Caki2 (cell line): ENCODE measurements at places on chromosomes 6 and 20. TPM values are rescaled to one million over a fixed set of nuclear protein-coding genes. Genes with fewer than 3 reads are reported as not detected.

Gene NFATC2
- 0.29 and 0.34 TPM in 2 replicates for total RNA-seq

Gene ZBP1
- total RNA-seq = not detected in 2 replicates

Gene CYP21A2
- not detected in 2 replicates for total RNA-seq

Gene CLVS2
- total RNA-seq = not detected in 2 replicates

DNA sequence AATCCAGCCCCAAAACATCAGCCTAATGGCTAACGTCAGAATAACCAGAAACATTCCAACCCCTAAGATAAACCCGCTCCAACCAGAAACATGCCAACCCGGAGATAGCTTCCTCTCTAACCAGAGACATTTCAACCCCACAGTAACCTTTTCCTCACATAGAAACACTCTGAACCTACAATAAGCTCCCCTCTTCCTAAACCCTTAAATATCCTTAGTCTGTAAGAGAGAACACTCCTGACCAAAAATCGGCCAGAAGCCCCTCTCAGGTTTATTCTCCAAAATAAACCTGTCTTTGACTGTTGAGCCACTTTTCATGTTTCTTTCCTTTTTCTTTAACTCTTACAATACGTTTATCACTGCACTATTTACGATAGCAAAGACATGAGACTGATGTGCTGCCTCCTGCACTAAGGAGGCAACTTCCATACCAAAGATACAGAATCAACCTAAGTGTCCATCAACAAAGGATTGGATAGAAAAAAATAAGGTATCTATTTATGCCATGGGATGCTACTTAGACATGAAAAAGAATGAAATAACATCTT lies 5.0 kb upstream of the GABRR2 start:
- no peak for DNase-seq

- no peak for DNase-seq
Measured at GRCh38 chr6:35015996-35016395, 125.1 kb downstream of the TCP11 start.

GRCh38 chr20:50221501-50222308 lies 31.1 kb downstream of the CEBPB start:
- DNase-seq = no peak

DNA sequence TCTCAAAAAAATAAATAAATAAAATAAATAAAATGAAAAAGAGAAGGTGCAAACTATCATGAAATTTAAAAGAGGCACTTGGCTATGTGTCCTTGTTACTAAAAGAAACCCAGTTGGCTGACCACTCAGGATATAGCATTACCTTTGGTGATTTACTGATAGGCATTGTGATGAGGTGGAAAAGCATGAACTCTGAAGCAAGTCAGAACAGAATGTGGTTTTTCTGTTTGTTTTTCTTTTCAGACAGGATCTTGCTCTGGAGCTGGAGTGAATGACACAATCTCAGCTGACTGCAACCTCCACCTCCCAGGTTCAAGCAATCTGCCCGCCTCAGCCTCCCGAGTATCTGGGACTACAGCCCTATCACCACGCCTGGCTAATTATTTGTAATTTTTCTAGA lies 31.9 kb downstream of the ZNF184 start:
- peak; percentile 56 for DNase-seq

DNA sequence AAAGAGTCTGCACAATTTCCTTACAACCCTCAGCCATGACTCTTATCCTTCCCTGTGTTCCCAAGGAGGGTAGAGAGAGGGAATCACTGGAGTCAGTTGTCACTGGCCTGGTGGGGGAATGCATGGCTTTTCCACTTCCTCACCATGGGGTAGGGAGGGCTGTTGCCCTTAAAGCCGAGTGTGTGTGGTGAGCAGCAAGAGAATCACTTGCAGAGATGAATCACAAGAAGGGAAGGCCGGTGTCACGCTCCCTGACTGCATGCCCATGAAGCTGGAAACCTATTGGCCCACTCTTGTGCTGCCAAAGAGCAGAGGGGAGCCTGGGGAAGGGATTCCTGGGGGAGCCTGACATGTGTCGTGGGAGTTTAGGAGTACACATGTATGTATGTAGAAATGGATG lies 18.1 kb upstream of the BMP6 start:
- DNase-seq = peak; percentile 21

DNA sequence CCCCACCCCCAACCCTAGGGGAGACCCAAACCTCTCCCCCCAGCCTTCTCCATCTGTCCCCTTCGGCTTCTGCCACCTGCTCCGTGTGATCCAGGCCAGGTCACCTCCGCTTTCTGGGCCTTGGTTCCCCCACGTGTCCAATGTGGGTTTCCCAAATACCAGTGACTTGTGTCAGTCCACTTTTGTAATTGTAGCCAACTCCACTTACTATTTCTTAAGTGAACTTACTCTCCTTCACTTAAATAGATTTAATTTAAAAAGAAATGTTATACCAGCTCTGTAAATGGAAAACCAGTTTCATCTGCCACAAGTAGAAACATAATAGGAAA lies 10.0 kb upstream of the FAM110A start:
- no peak for DNase-seq

GRCh38 chr6:112563368-112563767 lies 216.2 kb downstream of the RFPL4B start:
- peak; percentile 17 for DNase-seq

DNA sequence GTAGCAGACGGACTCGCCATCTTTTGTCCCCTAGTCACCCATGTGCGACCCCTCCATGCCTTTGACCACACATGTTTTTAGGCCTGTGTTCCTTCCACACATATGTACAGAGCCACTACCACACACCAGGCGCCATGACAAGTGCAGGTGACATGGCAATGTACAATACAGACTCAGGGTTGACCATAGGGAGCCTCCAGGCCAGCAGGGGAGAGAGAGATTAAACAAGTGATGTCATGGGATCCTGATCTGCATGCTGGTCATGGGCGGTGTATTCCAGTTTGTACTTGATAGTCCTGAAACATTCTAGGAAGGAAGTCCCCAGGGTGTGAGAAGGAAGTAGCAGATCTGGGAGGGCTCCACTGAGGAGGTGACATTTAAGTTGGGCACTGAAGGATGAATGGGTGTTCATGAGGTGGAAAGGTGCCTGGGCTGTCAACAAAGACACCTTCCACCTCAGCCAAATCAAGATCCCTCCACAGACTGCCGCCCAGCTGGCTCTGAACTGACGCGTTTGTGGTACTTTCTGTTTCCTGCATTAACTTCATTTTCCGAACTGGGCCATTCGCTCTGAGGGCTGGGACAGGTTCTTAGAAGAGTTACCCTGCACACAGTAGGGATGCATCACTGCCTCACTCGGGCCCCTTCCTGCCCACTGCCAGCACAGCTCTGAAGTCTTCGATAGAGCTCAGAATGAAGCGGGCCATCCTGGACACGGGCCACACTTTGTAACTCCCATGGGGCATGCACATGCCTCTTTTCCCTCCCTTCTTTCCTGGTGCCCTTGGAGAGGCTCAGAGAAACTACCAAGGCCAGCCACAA lies 94.0 kb downstream of the NOL4L start:
- DNase-seq = no peak

- DNase-seq = no peak
Measured at GRCh38 chr20:48287552-48288170, 502.4 kb upstream of the SULF2 start.

GRCh38 chr6:112202639-112203341 lies 51.6 kb downstream of the LAMA4 start:
- DNase-seq = peak; percentile 9

DNA sequence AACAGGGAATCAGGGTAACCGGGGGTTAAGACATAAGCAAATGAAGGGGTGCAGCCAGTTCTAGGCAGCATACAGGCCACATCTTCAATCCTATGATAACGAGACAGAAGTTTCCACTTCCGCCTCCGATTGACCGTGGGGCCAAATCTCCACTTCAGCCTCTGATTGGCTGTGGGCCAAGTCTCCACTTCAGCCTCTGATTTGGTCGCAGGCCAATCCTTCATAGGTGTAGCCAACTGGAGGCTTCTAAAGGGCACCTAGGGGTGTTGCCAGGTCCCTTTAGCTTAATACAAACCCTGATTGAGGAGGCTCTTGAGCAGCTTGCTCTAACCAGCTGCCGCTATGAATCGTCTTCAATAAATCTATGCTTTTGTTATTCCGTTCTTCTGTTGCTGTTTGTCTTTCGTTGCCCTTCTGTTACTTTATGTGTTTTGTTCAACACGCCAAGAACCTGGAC lies 2.1 kb upstream of the ERGIC3 start:
- DNase-seq = no peak

- DNase-seq = no peak
Measured at GRCh38 chr20:59084041-59084850, 41.7 kb upstream of the PRELID3B start.

- peak; percentile 78 for DNase-seq
Measured at GRCh38 chr6:3251462-3252314, 7.1 kb upstream of the PSMG4 start.

- DNase-seq = no peak
Measured at GRCh38 chr20:1822564-1823449, 72.4 kb upstream of the SIRPA start.

GRCh38 chr6:31970604-31971271 lies 1.2 kb downstream of the DXO start:
- no peak for DNase-seq
